ENCODE measurements at places on chromosomes 1 and 21.
A peak's percentile ranks its signal among the peaks of the same experiment; 100 is the strongest.

GRCh38 chr1:63651161-63651701 lies 58.0 kb downstream of the PGM1 start:
- peak; percentile 3 for DNase-seq

DNA sequence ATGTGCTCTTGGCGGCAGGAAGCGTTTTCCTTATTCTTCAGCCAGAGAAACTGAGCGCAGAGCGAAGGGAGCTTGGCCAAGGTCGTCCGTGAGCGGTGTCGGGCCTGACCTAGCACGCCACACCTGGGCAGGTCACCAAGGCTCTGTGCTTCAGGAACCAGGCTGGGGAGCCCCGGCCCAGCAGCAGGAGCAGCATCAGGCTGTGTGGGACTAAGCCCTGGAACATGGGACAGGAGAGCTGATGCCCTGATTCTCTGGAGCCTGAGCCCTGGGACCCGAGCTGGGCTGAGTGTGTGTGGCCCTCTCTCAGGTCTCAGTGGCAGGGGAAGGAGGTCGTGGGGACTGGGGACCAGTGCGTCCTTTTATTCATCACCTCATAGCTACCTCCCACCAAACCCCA lies 65.2 kb upstream of the ABCG1 start:
- DNase-seq, result no peak

DNA sequence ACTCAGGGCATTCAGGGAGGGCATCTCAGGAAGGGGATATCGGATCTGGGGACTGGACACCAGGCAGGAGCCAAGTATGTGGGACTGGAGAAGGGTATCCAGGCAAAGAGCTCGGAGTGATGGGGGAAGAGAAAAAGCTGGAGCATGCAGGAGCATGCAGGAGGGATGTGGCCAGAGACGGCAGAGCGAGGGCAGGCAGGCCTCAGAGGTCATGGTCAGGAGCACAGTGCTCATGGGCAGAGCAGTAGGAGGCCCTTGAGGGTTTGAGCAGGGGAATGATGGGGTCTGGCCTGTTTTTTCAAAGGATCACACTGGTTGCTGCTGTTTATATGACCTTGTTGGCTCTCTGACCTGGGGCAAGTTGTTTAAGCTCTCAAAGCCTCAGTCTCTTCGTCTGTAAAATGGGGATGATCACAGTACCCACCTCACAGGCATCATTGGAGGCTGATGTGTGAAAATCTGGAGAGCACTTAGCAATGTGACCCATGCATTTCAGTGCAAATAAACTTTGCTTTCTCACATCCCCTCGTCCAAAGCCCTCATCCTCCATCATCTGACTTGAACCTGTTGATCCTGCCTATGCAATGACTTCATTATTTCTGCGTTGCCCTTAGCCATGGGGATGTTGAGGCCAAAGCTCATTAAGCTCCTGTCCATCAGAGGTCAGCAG lies 273.1 kb downstream of the MATN1 start:
- DNase-seq, result no peak

DNA sequence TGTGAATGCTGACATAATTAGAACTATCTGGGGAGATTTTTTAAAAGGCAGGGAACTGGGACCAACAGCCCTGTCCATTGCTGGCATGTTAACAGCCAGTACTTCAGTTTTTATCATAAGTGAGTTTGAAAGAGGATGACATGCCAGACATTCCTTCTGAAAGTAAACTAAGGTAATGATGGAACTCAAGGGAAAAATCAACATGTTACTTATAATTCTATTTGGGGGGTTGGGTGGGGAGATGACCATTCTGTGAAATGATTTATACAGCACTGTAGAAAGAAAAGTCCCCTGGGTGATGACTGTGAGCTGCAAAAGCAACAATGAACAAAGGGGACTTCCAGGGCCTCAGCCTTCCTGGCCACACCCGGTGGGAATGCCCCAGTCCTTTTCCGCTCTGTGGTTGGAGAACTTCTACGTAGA lies 5.4 kb upstream of the LAMC2 start:
- no peak for DNase-seq

DNA sequence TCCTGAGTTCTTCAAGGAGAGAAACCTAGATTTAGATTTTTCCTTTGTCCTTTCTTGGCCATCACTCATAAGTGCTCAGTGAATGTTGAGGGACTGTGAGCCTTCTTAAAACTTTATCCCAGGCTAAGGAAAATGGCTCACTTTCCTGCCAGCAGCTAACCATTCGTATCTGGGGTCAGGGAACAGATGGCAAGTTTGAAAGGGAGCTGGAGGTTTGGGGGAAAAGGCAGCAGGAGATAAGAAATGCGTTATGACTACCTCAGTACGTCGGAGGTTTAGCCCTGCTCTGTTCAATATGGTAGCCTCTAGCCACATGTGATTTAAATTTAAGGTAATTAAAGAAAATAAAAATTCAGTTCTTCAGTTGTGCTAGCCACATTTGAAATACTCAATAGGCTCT lies 13.3 kb downstream of the RRP15 start:
- DNase-seq, result no peak

DNA sequence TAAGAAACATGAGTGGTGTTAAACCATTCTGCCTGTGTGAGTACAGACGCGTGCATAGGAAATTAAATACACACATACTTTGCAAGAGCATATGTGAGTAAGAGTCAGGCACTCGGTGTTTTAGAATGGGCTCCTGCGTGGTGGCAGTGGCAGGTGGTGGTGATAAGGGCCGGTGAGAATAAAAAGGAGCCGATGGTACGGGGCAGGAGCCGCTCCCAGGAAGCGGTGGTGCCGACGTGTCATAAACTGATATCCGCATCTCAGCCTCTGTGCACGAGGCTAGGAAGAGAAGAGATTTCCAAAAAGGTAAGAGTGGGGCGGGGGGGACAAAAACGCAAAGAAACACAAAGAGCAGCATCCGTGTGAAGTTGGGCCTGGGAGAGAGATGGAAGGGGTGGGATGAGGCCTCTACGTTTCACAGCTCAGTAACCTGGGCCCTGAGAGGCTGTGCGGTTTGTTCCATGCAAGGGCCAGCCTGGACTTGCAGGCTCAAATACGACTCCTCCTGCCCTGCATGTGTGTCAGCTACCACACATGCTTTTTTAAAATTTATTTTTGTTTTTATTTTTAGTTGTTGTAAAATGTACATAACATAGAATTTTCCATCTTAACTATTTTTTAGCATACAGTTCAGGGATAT lies 127.7 kb upstream of the COL6A1 start:
- no peak for DNase-seq

GRCh38 chr1:205373798-205374175 lies 17.1 kb upstream of the KLHDC8A start:
- DNase-seq, result no peak

DNA sequence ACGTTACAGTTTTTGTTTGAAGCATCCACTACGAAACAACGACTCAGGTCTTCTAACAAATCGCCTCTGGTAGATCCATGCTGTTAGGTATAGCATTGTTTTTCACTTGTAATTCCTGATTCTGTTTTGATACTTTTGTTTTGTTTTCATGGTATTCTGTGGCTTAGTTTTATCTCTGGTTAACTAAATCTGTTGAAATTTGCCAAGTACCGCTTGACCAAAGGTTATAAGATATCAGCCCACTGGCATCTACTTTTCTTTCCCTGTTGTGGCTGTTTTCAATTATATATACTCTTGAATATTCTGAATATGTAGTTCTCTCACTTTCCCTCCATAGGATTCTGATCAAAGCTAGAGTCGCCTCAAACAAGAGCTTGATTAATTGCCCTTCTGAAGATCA lies 274.8 kb upstream of the C1orf105 start:
- no peak for DNase-seq

Data from stimulated activated CD8-positive, alpha-beta memory T cell treated with anti-CD3 and anti-CD28 coated beads, Interleukin-7, amount 100 ng/mL, for 1 hour (primary cell).